ENCODE measurements at places on chromosomes 7 and 10.
A peak's percentile ranks its signal among the peaks of the same experiment; 100 is the strongest.

GRCh38 chr10:73915206-73915851 lies 4.4 kb downstream of the PLAU start:
- DNase-seq: no peak

DNA sequence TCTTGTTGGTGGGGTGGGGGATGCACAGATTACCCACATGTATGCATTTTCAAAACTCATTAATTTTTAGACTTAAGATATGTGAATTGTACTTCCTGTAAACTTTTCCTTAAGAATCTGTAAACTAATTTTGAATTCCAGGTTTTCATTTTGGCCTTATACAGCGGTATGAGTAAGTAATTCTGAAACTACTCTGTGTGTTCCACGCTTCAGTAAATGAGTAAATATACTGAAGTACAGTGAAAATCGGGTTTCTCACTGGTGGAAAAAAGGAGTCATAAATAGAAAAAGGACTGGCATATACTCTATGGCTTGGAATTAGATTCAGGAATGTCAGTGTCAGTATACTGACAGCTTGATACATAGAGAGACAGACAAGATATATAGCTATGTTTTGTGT lies 72.8 kb downstream of the CTTNBP2 start:
- no peak for DNase-seq

- DNase-seq: no peak
These were observed 59.4 kb downstream of the MDFIC start for GRCh38 chr7:114981323-114981722.

GRCh38 chr7:90994121-90994520 lies 270.1 kb upstream of the FZD1 start:
- no peak for DNase-seq

- DNase-seq: no peak
These were observed 206.8 kb downstream of the CUX1 start for GRCh38 chr7:102024005-102024768.

GRCh38 chr7:7449055-7449454 lies 86.6 kb downstream of the COL28A1 start:
- DNase-seq: no peak

DNA sequence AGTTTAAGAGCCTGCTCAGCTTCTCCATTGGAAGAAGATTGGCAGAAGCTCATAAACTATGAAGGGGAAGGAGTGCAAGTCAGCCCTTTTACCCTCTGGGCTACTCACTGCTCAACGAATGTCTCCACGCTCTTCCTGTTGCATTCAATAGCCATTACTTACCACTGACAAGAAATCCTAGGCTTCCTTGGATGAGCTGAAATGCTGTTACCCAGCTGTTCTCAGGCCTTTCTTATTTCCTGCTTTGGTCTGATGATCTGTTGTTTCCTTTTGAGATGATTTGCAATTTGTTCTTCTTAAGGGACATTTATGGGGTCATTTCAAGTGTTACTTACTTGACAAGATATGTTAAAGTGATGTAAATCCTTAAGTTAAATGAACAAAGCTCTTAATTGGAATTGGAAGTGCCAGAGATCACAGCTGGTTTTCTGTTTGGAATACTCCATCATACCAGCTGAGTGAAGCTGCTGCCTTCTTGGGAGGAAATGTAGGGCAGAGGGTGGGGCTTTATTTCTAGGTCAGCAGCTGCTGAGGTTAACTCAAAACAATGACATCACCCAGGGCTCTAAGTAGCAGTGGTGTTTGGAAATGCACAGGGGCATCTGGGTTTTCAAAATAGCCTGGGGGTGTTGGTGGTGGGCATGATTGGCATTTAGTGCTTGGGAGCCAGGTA lies 170.0 kb downstream of the PRKCQ start:
- DNase-seq: peak; percentile 34

DNA sequence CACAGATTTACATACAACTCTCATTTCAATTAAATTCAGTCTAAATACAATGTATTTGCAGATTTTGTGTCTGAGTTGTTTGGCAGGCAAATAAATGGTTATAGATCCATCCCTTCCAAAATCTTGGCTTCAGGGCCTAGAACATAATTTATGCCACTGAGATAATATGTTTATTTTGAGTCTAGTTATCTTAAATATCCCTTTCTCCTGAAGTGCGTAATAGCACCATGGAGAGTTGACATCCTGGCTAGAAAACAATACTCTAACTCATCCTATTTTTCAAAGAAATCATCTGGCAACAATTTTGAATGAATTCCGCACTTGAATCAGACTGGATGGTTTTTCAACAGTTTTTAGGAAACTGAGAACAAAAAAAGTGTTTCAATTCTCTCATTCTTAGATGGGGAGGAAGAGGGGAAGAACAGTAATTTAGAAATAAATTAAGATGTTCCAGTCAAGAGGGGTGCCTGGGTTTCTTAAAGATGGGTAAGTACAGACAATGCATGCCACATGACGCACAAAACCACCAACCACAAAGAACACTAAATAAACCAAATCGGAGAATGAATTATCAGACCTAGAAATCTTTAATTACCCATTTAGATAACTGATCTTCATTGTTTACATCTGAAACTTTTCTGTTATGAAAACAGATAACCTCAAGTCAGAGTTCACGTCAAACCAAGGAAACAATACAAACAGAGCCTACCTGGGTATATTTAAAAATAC lies 228.7 kb upstream of the PTN start:
- no peak for DNase-seq

DNA sequence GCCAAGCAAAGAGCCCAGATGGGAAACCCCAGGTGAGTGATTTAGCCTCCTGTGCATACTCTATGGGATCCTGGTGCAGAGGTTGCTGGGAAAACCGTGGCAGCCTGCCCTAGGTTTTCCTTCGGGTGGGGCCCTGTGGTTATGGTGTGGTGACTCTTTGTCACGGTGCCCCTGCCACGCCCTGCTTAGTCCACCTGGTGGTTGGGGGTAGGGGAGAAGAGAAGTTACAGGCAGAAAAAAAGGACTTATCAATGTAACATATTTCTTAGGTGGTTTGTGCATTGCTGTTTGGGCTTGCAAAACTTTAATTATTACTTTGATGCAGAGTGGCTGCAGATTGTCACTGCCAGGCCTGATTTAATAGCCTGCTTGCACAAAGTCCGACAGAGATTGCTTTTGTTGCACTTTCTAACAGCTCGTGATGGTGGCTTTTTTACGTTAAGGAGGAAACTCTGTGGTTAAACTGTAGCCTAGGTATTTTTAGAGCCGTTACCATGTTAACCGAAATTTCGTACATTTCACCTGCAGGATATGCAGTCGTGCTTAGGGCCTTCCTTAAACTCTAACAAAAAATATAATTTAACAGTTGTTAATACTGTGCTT lies 197.4 kb downstream of the RNLS start:
- no peak for DNase-seq

DNA sequence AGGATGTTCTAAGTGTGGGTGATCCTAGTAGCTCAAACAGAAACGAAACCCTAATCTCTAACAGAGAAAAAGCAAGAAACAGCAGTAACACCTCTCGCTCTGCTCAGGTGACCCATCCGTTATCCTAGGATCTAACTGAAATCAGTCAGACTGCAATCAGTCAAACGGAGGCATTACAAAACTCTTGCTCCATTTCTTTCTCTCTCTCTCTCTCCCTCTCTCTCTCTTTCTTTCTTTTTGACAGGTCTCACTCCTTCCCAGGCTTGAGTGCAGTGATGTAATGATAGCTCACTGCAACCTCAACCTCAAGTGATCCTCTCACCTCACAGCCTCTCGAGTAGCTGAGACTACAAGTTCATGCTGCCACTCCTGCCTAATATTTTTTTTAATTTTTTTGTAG lies 1283.5 kb upstream of the CELF2 start:
- no peak for DNase-seq

DNA sequence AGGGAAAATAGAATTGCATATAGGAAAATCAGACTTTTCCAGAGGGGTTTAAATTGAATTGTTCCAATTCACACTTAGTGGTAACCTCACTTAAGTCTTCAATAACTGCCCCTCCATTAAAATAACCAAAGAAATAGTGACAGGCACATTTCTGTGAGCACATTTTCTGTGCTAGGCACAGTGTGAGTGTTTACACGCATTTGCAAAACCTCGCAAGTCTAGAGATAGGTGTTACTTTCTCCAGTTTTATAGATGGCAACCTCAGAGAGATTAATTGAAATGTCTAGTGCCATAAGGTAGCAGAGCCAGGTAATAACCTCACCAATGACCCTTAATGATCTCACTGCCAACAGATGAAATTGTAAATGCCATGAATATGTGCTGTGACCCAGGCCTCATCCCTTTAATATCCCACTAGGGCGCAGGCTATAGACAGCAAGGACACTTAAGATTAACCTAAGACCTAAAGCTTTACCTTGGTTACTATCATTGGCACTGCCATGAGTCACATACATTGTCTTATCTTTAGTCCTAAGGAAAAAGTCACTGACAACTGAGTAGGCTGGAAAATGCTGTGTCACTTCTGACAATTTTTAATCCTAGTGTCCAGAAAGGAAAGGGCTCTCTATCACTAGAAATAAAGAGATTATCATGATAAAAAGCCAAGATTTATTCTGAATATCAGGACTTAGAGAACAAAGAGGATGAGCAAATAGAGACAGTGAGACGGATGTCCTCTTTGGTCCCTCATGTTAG lies 187.8 kb downstream of the PPP1R17 start:
- no peak for DNase-seq

- peak; percentile 23 for DNase-seq
These were observed 418.1 kb downstream of the ZNF716 start for GRCh38 chr7:57867884-57868701.

DNA sequence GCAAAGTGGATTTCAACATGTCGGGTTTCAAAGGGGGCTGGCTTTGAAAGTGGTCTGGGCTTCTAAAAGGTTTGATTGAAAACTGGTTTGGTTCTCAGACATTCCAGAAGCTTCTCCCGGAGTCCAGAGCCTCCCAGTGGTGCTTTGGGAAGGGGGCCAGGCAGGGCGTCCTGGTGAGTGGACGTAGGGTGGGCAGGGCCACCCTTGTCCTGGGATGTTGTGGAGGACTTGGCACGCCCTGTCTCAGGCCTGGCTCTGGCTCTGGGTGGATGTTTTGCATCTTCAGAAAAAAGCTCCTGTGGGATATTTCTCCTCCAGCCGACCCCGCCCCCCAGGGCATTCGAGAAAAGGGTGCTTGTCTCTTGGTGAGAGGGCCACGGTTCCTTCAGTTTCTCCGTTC lies 31.2 kb downstream of the GRIFIN start:
- no peak for DNase-seq

- no peak for DNase-seq
These were observed 175.4 kb downstream of the SKAP2 start for GRCh38 chr7:26688936-26689506.

All from left cardiac atrium (tissue), 4 donors.